ENCODE measurements at places on chromosomes 13 and 19.

GRCh38 chr19:17448131-17448967, at the start of gene TMEM221:
TMEM221 (minus strand) TSS chr19:17448668; CDS start chr19:17448462, 206 bp downstream.
- no peak for DNase-seq
- H3K27ac ChIP-seq = no peak within 1 kb of the TSS
- H3K36me3 ChIP-seq = no peaks in the 10 kb centered on the region
- peak within 1 kb of the TSS; percentile 44 for H3K4me3 ChIP-seq
- H3K4me1 ChIP-seq = no peaks in the 10 kb centered on the region

- no peak overlapping the region for H3K27ac ChIP-seq
- H3K27me3 ChIP-seq = peaks cover 21% of the 10 kb centered on the region
- H3K4me3 ChIP-seq = no peak overlapping the region
- H3K4me1 ChIP-seq = peaks cover 5% of the 10 kb centered on the region
- DNase-seq = no peak
These were observed 21.7 kb upstream of the RNF17 start for GRCh38 chr13:24742294-24742693.

GRCh38 chr13:28494778-28495537, at the start of gene FLT1:
FLT1 (minus strand) TSS chr13:28495128; CDS start chr13:28494843, 285 bp downstream.
- H3K4me1 ChIP-seq = peaks cover 9% of the 10 kb centered on the region
- DNase-seq = no peak
- peak within 1 kb of the TSS; percentile 49 for H3K4me3 ChIP-seq
- peaks cover 64% of the 10 kb centered on the region for H3K27me3 ChIP-seq
- no peaks in the 10 kb centered on the region for H3K36me3 ChIP-seq
- H3K27ac ChIP-seq = no peak within 1 kb of the TSS

DNA sequence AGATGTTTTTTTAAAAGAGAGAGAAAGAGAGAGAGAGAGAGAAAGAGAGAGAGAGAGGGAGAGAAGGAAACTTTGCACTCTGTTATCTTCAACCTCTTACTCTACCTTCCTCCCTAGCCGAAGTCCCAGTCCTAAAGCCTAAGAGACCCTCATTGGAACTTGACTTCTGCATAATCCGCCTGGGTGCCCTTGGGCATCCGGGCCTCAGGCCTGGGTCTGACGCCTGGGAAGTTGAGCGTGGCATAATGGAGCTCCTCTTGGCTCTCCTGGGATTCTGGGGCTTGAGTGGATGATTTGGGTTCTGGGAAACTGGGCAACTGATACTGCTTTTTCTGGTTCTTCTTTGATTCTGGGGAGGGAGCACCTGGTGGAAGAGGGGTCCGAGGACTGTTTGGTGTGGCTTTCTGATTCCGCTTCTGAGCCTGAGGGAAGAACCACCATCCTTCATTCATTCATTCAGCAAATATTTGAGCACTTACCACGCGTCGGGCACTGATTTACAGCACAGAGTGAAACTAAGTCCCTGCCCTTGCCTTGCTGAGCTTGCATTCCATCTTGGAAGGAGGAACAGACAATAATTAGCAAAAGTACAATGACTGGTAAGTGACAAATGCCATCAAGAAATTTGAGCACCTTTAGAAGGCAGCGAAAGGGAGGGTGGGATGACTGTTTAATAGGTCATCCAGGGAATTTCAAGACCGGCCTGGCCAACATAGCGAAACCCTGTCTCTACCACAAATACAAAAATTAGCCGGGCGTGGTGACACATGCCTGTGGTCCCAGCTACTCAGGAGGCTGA, 6.3 kb downstream of the SIGLEC10 start:
- DNase-seq = no peak
- no peak overlapping the region for H3K4me3 ChIP-seq
- no peaks in the 10 kb centered on the region for H3K4me1 ChIP-seq
- H3K27ac ChIP-seq = no peak overlapping the region

DNA sequence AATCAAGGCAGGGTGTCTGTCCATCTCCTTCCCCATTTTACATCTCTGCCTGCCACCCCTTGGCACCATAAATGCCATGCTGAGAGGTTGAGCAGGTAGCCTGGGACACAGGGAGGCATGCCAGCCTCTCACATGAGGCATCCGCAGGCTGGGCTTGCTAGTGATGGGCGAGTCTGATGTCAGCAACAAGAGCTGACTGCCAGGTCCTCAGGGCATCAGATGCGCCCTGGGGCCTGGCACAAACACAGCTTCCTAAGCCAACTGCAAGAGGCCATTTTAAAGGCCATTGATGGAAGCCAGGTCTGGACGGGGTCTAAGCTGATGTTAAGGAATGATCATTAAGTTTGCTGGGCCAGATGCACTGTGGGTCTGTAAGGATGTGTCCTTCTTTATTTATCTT, 34.6 kb downstream of the MYH14 start:
- H3K4me3 ChIP-seq = no peak overlapping the region
- H3K36me3 ChIP-seq = no peaks in the 10 kb centered on the region
- H3K27ac ChIP-seq = no peak overlapping the region
- no peaks in the 10 kb centered on the region for H3K27me3 ChIP-seq

- H3K27ac ChIP-seq = peak overlapping the region; percentile 61
- no peaks in the 10 kb centered on the region for H3K27me3 ChIP-seq
- DNase-seq = no peak
- H3K36me3 ChIP-seq = no peaks in the 10 kb centered on the region
These were observed 261 bp downstream of the FARP1 start for GRCh38 chr13:98143157-98143553.

- peak; percentile 56 for DNase-seq
- no peaks in the 10 kb centered on the region for H3K36me3 ChIP-seq
- peaks cover 5% of the 10 kb centered on the region for H3K4me1 ChIP-seq
- H3K27me3 ChIP-seq = no peaks in the 10 kb centered on the region
- no peak overlapping the region for H3K27ac ChIP-seq
These were observed 1071.2 kb downstream of the EFNB2 start for GRCh38 chr13:105464249-105464648.

- no peaks in the 10 kb centered on the region for H3K36me3 ChIP-seq
- H3K27me3 ChIP-seq = no peaks in the 10 kb centered on the region
- no peak overlapping the region for H3K4me3 ChIP-seq
- H3K4me1 ChIP-seq = peaks cover 5% of the 10 kb centered on the region
These were observed 113.8 kb downstream of the KATNAL1 start for GRCh38 chr13:30193279-30194234.

GRCh38 chr19:37907735-37908455, 887 bp downstream of the SIPA1L3 start:
- no peaks in the 10 kb centered on the region for H3K36me3 ChIP-seq
- H3K27ac ChIP-seq = peak overlapping the region; percentile 75
- peak overlapping the region; percentile 95 for H3K4me3 ChIP-seq
- H3K27me3 ChIP-seq = no peaks in the 10 kb centered on the region

- no peaks in the 10 kb centered on the region for H3K4me1 ChIP-seq
- no peak for DNase-seq
- H3K27ac ChIP-seq = no peak overlapping the region
These were observed 39.5 kb downstream of the RASL11A start for GRCh38 chr13:27309967-27310598.

DNA sequence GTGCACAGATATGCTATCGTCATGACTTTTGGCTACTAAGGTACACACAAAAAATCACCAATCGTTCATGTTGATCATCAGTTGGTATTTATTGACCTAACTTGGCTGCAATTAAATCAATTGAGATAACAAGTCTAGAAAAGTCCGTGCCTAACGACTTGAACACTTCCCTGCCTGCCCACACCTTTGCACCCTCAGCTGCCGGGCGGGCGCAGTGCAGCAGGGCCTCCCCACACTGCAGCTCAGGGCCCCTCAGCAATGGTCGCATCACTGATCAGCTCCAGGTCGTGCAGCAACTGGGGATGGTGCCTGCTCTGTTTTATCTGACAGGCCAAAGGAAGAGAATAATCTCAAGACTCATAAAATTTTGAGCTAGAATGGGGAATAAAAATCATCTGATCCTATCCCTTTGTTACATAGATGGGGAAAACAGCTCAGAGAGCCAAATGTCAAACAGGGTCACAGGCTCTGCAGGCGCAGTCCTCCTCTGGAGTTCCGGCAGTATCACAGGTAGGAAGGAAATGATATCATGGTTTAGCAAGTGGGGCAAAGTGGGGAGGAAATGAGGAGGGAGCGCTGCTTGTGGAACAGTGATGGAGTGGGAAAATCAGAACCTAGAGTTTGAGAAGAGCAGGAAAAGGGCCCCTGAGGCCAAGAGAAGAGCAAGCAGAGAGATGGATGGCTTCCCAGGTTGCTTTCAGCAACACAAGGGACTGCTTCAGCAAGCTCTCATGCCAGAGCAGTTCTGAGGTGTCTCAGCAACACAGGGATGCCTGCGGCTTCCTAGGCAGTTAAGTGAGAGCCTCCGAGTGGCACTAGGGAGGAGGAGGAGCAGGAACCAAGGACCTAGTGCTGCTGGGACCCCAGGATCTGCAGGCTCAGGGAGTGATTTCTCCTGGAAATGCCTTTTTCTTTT, 57.5 kb downstream of the SLC7A1 start:
- DNase-seq = no peak
- H3K27me3 ChIP-seq = no peaks in the 10 kb centered on the region
- H3K27ac ChIP-seq = no peak overlapping the region
- no peak overlapping the region for H3K4me3 ChIP-seq
- H3K4me1 ChIP-seq = peaks cover 17% of the 10 kb centered on the region

DNA sequence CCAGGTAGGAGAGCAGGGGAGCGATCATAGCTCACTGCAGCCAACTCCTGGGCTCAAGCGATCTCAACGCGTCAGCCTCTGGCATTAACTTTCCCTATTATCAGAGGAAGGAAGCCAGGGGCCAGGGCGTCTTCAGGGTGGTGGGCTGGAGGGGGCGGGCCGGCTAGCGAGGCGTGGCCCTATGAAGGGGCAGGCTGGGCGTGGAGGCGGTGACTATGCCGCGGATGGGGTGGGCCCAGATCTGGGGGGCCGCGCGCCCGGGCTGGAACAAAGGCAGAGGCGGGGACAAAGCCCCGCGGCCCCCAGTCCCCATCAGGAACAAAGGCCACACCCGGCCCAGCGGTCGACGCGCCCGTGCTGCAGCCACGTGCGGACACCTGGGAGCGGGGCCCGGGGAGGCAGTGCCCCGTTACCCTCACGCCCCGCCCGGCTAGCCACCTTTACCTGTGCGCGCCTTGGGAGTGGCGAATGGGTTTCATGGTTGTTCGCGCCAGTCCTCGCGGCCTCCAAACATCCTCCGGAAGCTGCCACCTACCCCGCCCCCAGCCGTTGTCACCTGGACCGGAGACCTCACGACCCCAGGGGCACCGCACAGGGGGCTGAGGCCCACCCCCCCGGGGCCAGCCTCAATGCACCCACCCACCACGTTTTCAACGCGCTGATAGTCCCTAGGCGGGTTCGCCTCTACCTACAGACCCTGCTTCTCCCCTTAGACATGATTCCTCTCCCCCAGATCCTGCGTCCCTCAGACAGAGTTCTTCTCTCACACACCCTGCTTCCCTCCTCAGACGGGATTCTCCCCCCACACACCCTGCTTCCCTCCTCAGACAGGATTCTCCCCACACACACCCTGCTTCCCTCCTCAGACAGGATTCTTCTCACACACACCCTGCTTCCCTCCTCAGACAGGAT, 5.4 kb upstream of the TRIM28 start:
- no peaks in the 10 kb centered on the region for H3K36me3 ChIP-seq
- peaks cover 1% of the 10 kb centered on the region for H3K4me1 ChIP-seq
- H3K4me3 ChIP-seq = peak overlapping the region; percentile 28

- H3K4me3 ChIP-seq = no peak overlapping the region
- H3K4me1 ChIP-seq = no peaks in the 10 kb centered on the region
- no peaks in the 10 kb centered on the region for H3K27me3 ChIP-seq
- H3K36me3 ChIP-seq = no peaks in the 10 kb centered on the region
- no peak for DNase-seq
These were observed 334.1 kb downstream of the SHISA2 start for GRCh38 chr13:25717666-25718197.

- no peaks in the 10 kb centered on the region for H3K27me3 ChIP-seq
- peaks cover 8% of the 10 kb centered on the region for H3K36me3 ChIP-seq
- H3K4me3 ChIP-seq = no peak overlapping the region
- DNase-seq = no peak
- H3K27ac ChIP-seq = no peak overlapping the region
- no peaks in the 10 kb centered on the region for H3K4me1 ChIP-seq
These were observed 8.0 kb downstream of the MBD3 start for GRCh38 chr19:1584500-1585242.

GRCh38 chr19:9849791-9850190, 14.7 kb downstream of the PIN1 start:
- H3K36me3 ChIP-seq = no peaks in the 10 kb centered on the region
- no peak overlapping the region for H3K4me3 ChIP-seq
- no peaks in the 10 kb centered on the region for H3K27me3 ChIP-seq
- H3K4me1 ChIP-seq = peaks cover 17% of the 10 kb centered on the region
- no peak overlapping the region for H3K27ac ChIP-seq

DNA sequence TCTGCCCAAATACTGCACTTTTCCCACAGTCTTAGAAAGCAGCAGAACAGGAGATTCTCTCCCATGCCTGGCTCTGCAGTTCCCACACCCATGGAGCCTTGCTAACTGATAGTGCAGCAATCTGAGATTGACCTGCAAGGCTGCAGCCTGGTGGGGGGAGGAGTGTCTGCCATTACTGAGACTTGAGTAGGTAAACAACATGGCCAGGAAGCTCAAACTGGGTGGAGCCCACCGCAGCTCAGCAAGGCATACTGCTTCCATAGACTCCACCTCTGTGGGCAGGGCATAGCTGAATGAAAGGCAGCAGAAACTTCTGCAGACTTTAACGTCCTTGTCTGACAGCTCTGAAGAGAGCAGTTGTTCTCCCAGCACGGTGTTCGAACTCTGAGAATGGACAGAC, 358.5 kb upstream of the PCDH9 start:
- no peak overlapping the region for H3K27ac ChIP-seq
- no peak overlapping the region for H3K4me3 ChIP-seq
- H3K4me1 ChIP-seq = no peaks in the 10 kb centered on the region
- no peaks in the 10 kb centered on the region for H3K27me3 ChIP-seq

- no peak overlapping the region for H3K27ac ChIP-seq
- no peaks in the 10 kb centered on the region for H3K27me3 ChIP-seq
- no peaks in the 10 kb centered on the region for H3K36me3 ChIP-seq
- H3K4me3 ChIP-seq = no peak overlapping the region
These were observed 37.6 kb upstream of the MAB21L1 start for GRCh38 chr13:35514061-35514477.

DNA sequence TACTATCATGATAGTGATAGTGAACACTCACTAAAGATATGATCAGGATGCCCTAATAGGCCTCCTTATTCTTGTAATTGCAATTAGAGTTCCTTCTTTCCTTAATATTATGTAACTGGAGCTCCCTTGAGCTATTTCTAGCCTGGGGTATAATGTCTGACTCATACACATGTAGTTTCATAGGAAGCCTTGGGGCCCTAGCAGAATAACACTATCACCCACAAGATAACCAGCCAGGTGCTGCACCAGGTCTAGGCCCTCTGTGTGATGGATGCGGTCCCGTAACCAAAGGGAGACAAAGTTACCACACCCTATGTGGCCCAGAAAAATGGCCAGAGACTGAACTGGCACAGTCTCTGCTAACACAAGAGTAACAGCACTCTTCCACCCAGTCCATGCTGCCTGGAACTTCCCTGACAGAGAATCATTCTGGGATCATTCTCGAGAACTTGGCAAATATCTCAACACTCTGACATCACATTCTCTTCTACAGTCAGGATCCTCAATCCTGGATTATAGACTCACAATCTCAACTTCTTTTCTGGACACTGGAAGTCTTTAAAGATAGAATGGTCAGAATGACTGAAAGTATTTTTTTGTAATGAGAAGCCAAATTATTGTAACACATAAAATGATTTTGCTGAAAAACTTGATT, 32.6 kb upstream of the IGFL4 start:
- no peak overlapping the region for H3K27ac ChIP-seq
- H3K36me3 ChIP-seq = no peaks in the 10 kb centered on the region
- no peak overlapping the region for H3K4me3 ChIP-seq
- no peak for DNase-seq
- peaks cover 25% of the 10 kb centered on the region for H3K27me3 ChIP-seq

GRCh38 chr13:67033170-67033569, 197.0 kb downstream of the PCDH9 start:
- DNase-seq = no peak
- no peak overlapping the region for H3K27ac ChIP-seq
- H3K4me3 ChIP-seq = no peak overlapping the region
- no peaks in the 10 kb centered on the region for H3K4me1 ChIP-seq
- H3K36me3 ChIP-seq = no peaks in the 10 kb centered on the region
